ENCODE measurements at places on chromosomes 3 and 15.
A peak's percentile ranks its signal among the peaks of the same experiment; 100 is the strongest.

- no peak for DNase-seq
Observed at GRCh38 chr15:49675041-49675440, 54.2 kb downstream of the DTWD1 start.

DNA sequence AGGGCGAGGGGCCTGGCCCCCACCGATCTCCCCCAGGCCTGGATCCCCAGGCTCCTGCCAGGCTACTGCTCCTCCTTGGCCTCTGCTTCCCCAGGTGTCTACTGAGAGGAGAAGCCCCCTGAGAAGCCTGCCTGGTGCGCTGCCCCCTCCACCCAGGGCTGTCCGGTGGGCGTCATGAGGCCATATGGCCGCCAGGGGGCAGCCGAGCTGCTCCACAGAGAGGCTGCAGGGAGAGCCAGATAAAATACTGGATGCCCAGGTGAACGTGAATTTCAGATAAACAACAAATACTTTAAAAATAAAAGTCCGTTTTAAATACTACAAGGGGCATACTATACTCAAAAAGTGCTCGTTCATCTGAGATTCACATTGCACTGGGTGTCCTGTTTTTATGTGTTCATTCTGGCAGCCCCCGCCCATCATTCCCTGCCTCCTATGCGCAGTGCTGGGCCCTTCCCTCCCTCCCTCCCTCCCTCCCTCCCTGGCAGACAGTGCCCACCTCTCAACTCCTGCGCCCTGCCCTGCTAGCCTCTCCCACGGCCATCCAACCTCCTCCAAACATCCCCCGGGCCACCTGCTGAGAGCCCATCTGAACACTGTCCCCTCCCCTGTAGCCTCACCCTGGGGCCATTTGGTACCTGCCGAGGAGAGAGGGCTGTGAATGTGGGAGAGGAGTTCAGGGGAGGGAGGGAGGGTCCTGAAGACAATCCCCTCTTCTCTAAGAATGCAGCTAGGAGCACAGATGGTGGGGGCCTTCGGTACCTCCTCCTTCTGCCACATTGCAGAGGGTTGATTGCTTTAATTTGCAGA is 29.6 kb downstream of the PSTPIP1 start:
- DNase-seq: peak; percentile 69

DNA sequence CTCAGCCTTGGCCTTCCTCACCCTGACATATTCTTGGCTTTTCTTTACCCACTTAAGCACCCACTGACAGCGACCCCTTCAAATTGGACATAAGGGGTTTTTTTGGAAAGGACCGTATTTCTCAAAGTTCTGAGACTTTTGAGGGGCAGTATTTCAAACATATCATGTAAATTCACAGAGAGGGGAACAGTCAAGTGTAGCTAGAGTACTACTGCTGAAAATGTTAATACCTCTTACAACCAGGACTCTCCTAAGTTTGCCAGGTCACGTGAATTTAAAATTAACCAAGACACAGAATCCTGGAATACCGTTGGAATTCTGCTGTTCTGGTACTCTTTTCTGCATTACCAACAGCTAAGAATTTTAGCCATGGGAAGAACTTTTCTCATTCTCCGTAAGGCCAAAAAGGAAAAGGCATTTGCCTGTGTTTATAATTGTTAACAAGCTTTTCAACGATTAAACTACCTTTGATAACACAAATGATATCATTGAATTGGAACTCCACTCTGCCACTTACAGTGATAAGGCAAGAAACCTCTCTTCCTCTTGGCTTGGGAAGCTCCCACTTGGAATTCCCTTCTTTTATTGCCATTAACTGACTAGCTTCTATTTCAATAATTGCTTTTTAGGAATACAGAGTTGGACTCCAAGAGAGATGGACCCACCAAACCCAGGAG is 597 bp upstream of the GBE1 start:
- no peak for DNase-seq

GRCh38 chr15:68383161-68384074 is 48.5 kb downstream of the ITGA11 start:
- DNase-seq: peak; percentile 41

GRCh38 chr3:132867956-132868355 is 145.7 kb upstream of the NPHP3 start:
- no peak for DNase-seq

DNA sequence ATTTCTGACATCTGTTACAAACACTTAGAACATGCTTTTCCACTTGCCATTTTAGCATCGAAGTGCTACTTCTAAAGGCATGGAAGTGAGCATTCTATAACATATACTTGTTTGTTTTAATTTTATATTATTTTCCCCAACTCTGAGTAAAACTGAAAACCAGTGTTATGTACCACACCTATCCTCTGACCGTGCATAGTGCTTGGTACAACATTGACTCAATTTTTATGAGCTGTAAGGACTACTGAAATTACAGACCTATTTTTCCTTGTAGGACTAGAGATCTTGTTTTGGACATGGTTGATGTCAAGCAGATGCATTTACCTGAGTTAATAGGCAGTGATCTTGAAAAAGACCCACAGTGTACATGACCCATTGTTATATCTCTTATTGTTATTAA is 51.5 kb upstream of the CCNB2 start:
- no peak for DNase-seq

GRCh38 chr15:93943586-93943985 is 287.8 kb upstream of the MCTP2 start:
- DNase-seq: no peak

GRCh38 chr3:149604125-149604875 is 53.5 kb downstream of the WWTR1 start:
- DNase-seq: no peak

DNA sequence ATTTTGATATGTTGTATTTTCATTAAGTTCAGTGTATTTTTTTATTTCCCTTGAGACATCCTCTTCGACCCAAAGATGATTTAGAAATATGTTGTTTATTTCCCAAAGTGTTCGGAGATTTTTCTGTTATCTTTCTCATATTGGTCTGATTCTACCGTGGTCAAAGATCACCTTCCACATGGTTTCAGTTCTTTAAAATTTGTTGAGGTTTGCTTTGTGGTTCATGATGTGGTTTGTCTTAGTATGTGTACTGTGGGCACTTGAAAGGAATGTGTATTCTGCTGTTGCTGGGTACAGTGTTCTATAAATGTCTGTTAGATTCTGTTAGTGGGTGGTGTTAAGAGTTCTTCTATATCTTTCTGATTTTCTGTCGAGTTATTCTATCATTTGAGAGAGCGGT is 103.4 kb upstream of the FHIT start:
- DNase-seq: no peak

DNA sequence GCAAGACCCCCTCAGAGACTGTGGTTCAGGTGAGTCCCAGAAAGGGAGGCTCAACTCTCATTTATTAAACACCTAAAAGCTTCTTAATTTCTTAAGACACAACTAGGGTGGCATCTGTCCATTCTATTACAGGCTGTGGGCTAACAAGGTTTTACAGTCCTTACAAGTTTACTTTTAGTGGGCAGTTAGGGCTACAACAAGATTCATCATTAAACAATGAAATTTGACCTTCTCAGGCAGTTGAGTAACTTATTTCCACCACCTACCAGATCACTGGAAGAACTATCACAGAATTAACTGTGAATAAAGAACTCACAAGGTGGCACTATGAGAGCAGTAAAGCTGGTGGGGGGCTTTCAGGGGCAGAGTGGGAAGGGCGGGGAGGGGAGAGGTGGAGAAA is 132.6 kb downstream of the PLD1 start:
- DNase-seq: no peak

DNA sequence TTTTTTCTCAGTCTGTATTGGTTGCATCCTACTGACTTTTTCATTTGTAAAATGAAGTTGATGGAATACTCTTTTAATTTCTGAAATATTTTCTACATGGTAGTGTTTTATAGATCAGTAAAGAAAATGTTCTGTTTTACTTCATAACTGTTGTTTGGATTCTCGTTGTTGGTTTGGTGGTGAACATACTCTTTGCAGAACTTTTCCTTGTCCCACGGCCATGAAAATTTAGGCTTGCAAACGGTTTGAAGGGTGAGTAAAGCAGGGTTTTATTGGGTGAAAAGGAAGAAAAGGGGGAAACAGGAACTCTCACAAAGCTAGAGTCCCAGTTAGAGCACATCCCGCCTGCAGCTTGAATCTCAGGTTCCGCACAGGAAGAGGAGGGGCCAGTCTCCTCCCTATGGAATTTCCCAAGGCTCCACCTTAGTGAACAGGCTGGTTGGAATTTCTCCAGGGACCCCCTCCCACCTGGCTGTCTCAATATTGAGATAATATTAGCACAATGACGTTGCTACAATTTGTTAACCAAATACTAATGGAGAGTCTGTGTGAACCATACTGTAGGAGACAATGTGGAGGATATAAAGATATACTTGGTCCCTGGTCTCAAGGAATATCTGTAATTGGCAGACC is 5.6 kb downstream of the PDCD6IP start:
- DNase-seq: no peak

- DNase-seq: no peak
Observed at GRCh38 chr3:22010997-22011396, 260.0 kb upstream of the ZNF385D start.

DNA sequence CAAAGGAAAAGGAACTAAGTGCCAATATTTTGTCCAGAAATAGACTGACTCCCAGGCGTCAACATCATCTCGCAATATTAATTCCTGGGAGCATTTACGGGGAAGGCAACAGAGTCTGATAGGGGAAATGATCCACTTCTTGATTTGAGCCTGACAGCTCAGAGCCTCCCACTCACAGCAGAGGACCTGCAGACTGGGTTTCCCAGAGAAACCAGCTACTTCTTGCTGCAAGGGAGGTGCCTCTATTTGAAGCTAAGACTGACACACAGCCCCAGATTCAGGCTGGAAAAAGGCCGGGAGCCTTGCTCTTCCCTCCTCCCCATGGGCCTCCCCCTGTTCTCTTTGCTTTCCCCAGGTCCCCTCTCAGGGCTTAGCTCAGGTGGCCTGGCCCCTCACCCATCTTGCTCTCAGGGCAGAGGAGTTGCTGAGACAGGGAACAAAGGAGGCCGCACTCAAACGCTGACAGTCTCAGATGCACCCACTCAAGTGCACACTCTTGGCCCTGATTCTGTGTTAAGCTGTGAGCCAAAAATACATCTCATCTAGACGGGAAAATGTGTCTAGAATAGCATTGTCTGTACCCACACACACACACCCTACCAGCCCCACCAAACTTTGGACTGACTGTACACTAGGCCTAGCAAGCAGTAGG is 49.8 kb upstream of the DCLK3 start:
- DNase-seq: no peak

DNA sequence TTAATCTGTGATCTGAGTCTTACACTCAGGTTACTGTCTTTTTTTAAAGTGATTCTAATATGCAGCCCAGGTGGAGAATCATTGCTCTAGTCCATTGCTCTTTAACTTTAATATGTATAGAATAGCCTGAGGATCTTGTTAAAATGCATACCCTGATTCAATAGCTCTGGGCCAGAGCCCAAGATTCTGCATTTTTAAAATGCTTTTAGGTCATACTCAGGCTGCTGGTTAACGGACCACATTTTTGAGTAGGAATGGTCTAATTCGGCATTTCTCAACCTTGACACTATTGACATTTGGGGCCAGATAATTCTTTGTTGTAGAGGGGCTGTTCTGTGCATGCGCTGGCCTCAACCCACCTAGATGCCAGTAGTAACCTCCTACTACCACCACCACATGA is 20.9 kb upstream of the FSTL1 start:
- no peak for DNase-seq

DNA sequence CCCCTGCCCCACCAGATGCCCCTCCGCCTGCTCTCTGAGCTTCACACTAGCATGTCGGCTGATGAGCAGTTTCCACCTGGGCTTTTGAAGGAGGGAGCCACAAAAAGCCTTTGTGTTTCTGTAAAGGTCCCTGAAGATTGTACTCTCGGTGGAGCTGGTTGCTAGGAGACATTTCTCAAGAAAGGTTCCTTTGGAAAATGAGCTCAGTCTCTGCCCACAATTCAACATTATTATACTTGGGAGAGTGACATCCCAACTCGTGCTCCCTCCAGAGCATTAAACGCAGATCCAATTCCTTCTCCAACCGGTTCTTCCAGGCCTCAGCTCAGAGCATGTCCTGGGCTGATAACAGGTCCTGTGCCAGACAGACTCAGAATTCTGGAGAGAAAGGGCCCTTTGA is 26.8 kb upstream of the FAM107A start:
- DNase-seq: no peak

DNA sequence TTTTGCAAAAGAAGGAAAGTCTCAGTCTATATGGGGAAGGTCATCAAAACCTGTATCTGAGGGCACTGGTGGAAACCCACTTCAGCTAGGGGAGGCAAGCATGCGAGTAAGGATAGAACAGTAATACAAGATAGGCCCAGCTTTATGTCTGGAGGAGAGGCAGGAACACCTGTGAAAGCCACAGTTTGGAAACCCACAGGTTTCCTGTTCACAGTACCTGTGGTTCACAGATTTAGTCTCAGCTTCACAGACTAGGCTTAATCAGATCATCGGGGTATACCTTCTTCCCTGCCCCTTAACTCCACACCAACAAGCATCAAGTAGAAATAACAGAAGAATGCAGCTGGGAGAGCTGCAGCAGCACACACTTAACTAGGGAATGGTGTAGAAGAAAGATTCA is 36.2 kb downstream of the C2CD4B start:
- no peak for DNase-seq

DNA sequence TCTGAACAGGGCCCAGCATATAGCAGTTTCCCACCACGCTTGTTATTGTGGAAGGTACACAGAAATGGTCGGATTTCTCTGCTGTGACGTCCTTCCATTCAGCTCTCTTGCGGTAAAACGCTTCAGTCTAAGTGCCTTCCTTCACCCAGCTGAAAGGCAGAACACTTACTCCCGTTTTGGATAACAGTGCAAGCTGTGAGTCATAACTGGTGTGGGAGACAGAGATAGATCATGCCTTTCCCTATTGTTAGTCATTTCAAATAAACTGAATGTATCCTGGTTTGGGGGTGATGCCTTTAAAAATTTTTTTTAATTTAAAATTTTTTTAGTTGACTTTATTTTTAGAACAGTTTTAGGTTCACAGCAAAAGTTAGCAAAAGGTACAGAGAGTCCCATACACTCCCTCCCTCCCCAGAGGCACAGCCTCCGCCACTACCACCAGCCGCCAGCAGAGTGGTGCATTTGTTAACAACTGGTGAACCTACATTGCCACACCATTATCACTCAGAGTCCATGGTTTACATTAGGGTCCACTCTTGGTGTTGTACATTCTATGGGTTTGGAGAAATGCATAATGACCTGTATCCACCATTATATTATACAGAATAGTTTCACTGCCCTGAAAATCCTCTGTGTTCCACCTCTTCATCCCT is 94.9 kb upstream of the NSMCE3 start:
- no peak for DNase-seq

- no peak for DNase-seq
Observed at GRCh38 chr3:168495932-168496331, 400.2 kb upstream of the GOLIM4 start.

- DNase-seq: no peak
Observed at GRCh38 chr3:64548200-64548889, 139.5 kb downstream of the ADAMTS9 start.

- no peak for DNase-seq
Observed at GRCh38 chr3:113169891-113170452, 41.4 kb upstream of the BOC start.

- no peak for DNase-seq
Observed at GRCh38 chr3:156579427-156579851, 24.5 kb upstream of the SSR3 start.

GRCh38 chr15:92494806-92495336 is 101.2 kb downstream of the ST8SIA2 start:
- no peak for DNase-seq

- no peak for DNase-seq
Observed at GRCh38 chr3:44326019-44326418, 12.5 kb upstream of the TCAIM start.

All from stimulated activated naive CD8-positive, alpha-beta T cell treated with anti-CD3 and anti-CD28 coated beads, Interleukin-15, amount 100 ng/mL, for 72 hours (primary cell).